Sigmoid colon (tissue), 7 donors: ENCODE measurements at places on chromosomes 5 and 9. TPM values are rescaled to one million over a fixed set of nuclear protein-coding genes. Genes with fewer than 3 reads are reported as not detected.

Gene SPATA31C2
- not detected for total RNA-seq

Gene OR1N2
- not detected for total RNA-seq

Gene PCDHA7
- total RNA-seq, result 0.14 TPM

Gene SLC2A6
- 2.7 TPM for total RNA-seq

Gene C9orf153
- not detected for total RNA-seq

Gene STC2
- 28.2 TPM for total RNA-seq

Gene SPATA31C1
- not detected for total RNA-seq

Gene ACSL6
- total RNA-seq, result 0.54 TPM

Gene CCL21
- 61.6 TPM for total RNA-seq

Gene BARHL1
- not detected for total RNA-seq

Gene HSPB3
- 0.68 TPM for total RNA-seq

DNA sequence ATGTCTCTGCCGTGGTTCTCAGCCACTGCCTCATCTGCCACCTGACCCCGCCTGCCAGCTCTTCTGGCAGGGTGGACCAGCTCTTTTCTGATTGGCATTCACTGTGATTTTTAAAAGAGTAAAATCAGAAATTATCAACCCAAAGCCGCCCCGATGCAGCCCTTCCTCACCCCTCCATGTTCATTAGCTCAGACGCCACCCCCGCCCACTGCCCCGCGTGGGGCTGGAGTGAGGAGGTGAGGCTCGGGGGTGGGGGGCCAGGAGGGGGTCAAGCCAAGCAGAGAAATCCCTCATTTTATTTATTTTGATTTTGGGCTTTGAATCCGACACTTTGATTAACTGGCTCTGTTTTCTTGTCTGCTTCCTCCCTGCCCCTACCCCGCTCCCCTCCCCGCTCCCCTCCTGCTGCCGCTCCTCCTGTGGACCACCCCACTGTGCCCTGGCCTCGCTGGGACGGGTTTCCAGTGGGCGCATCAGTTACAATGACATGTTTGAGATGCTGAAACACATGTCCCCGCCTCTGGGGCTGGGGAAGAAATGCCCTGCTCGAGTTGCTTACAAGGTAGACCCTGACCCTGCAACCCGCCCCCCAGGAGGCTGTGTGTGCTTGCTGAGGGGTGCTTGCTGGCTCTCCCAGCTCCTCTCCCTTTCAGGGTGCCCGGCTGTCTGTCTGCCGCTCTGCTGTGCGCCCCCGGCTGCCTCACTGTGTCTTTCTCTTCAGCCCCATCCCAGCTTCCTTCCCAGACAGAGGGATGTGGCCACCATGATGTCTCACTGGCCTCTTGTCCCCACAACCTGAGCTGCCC is 224.9 kb downstream of the CACNA1B start:
- H3K4me1 ChIP-seq, result no peaks in the 10 kb centered on the region
- H3K27ac ChIP-seq, result no peak overlapping the region
- no peak overlapping the region for H3K4me3 ChIP-seq
- peak; percentile 57 for DNase-seq

GRCh38 chr5:4879693-4880303 is 260.3 kb upstream of the ADAMTS16 start:
- DNase-seq, result peak; percentile 92
- no peaks in the 10 kb centered on the region for H3K27me3 ChIP-seq
- no peak overlapping the region for H3K4me3 ChIP-seq
- no peak overlapping the region for H3K27ac ChIP-seq

- no peak for DNase-seq
- H3K4me3 ChIP-seq, result no peak overlapping the region
- no peaks in the 10 kb centered on the region for H3K27me3 ChIP-seq
- H3K27ac ChIP-seq, result no peak overlapping the region
Measured at GRCh38 chr5:72448368-72448767, 58.8 kb downstream of the ZNF366 start.

GRCh38 chr5:179268966-179269693 is 76.1 kb downstream of the ADAMTS2 start:
- H3K27ac ChIP-seq, result peak overlapping the region; percentile 33
- DNase-seq, result no peak
- no peak overlapping the region for H3K4me3 ChIP-seq
- H3K4me1 ChIP-seq, result peaks cover 50% of the 10 kb centered on the region

GRCh38 chr5:130795037-130795436 is 370.0 kb downstream of the HINT1 start:
- no peaks in the 10 kb centered on the region for H3K27me3 ChIP-seq
- DNase-seq, result no peak
- H3K4me3 ChIP-seq, result no peak overlapping the region
- no peaks in the 10 kb centered on the region for H3K4me1 ChIP-seq
- H3K27ac ChIP-seq, result no peak overlapping the region
- H3K36me3 ChIP-seq, result no peaks in the 10 kb centered on the region

DNA sequence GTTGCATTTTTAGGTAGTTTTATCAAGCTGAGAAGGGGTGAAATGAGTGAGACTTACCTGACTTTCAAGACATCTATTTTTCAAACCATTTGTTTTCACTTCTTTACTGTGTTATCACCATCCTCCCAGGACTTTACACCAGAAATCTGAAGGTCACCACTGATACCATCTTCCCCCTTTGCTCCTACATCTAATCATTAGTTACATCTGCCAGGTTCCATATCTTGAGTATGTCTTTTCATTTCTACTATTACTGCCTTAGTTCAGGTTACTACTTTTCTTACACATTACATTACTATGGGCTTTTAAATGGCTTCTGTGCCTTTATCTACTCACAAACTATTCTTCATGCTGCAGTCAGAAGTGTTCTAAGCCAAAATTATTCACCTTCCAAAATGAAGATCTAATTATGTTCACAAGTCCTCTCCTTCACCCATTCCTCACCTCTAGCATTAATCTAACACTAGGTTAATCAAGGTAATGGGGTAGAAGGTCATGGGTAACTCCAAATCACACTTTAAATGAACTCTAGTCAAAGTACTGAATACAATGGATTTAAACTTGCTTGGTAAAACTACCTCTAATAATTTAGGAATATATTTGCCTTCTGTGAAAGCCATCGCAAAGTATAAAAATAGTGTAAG is 2.1 kb upstream of the HSDL2 start:
- peak overlapping the region; percentile 91 for H3K27ac ChIP-seq
- DNase-seq, result no peak
- no peaks in the 10 kb centered on the region for H3K27me3 ChIP-seq

DNA sequence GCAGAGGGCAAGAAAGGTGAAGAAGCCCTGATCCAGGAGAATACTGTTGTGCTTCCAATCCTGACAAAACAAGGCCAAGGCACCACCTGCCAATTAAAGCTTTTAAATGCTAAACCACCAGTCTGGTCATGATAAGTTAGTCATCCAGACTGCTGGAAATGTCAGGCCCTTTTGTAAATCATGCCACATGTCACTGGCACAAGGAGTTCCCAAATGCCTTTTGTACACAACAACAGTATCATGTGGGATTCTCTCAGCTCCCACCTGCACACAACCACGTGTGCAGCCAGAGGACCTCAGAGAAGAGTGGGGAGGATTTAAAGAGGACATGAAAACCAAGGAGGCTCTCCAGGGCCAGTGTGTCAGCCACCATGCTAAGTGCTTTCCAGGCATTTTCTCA is 99.3 kb downstream of the CDK5RAP2 start:
- no peak overlapping the region for H3K27ac ChIP-seq
- no peaks in the 10 kb centered on the region for H3K27me3 ChIP-seq
- peaks cover 19% of the 10 kb centered on the region for H3K36me3 ChIP-seq
- no peak overlapping the region for H3K4me3 ChIP-seq

- no peaks in the 10 kb centered on the region for H3K27me3 ChIP-seq
- H3K27ac ChIP-seq, result no peak overlapping the region
- H3K4me3 ChIP-seq, result no peak overlapping the region
- peak; percentile 54 for DNase-seq
Measured at GRCh38 chr9:136046554-136046920, 48.6 kb downstream of the NACC2 start.

- peak; percentile 77 for DNase-seq
- peaks cover 10% of the 10 kb centered on the region for H3K36me3 ChIP-seq
- H3K4me3 ChIP-seq, result no peak overlapping the region
Measured at GRCh38 chr5:142013734-142014521, 1.1 kb upstream of the GNPDA1 start.

- no peaks in the 10 kb centered on the region for H3K36me3 ChIP-seq
- no peaks in the 10 kb centered on the region for H3K4me1 ChIP-seq
- no peak overlapping the region for H3K27ac ChIP-seq
Measured at GRCh38 chr9:123164285-123164684, 104.1 kb downstream of the STRBP start.

GRCh38 chr5:58239045-58239444 is 220.8 kb downstream of the PLK2 start:
- H3K36me3 ChIP-seq, result no peaks in the 10 kb centered on the region
- H3K4me3 ChIP-seq, result no peak overlapping the region
- no peak overlapping the region for H3K27ac ChIP-seq
- no peaks in the 10 kb centered on the region for H3K4me1 ChIP-seq
- DNase-seq, result no peak
